ENCODE measurements at places on chromosomes 6 and 20. TPM values are rescaled to one million over a fixed set of nuclear protein-coding genes. Genes with fewer than 3 reads are reported as not detected.
A peak's percentile ranks its signal among the peaks of the same experiment; 100 is the strongest.

GSTA3 gene
- polyA plus RNA-seq, result not detected

GRCh38 chr6:110693994-110694393, 121.3 kb downstream of the CDK19 start:
- DNase-seq, result no peak

DNA sequence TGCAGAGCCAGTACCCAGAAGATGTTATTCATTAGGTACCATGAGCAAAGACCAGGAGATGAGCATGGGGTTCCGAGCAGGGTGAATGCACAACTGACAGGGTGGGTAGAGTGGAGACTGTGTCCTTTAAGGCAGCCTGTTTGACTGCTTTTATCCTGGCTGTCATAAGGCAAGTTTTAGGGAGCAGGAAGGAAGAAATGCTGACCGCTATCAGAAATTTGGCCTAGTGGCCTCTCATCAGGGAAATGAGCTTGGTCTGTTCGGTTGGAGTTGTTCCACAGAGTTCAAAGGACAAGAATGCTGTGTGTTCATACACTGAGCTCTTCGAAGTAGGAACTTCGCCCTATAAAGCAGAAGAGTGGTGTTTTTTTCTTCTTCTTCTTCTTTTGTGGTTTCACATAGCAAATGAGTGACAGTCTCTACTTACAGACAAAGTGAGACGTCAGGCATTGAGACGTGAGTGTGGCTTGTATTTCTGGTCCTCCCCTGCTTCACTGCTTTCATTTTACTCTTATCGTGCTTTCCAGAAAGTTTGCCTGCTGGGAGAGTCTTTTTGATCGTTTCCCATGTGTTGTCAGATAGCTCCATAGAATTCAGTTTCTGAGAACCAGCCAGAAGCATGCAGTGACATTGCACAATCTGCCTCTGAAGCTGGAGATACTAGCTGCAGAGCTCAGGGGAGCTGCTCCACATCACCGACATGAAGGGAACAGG, at the start of gene CASS4:
TSS of gene CASS4 (plus strand) at position 502 of the 714 bp plus-strand sequence. CDS start at position 701, 199 bp downstream.
- DNase-seq, result no peak

- DNase-seq, result no peak
These were observed 515.7 kb upstream of the BTBD3 start for GRCh38 chr20:11401988-11402387.

- DNase-seq, result peak; percentile 8
These were observed 47.3 kb downstream of the EPB41L2 start for GRCh38 chr6:131015630-131016263.
